ENCODE measurements at places on chromosomes 12 and 14.

- DNase-seq: no peak
Observed at GRCh38 chr12:21337959-21338744, 3.4 kb upstream of the SLCO1A2 start.

GRCh38 chr12:62738616-62739015 lies 196.3 kb downstream of the PPM1H start:
- no peak for DNase-seq

DNA sequence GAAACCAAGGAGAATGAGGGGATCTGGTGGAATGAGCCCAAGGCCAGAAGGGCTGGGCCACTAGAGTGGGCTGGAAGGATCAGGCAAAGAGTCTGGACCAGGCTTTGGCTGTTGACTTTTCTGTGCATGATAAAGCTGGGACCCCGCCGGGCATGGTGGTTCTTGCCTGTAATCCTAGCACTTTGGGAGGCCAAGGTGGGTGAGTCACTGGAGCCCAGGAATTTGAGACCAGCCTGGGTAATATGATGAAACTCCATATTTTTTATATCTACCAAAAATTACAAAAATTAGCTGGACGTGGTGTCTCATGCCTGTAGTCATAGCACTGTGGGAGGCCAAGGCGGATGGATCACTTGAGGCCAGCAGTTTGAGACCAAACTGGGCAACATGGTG lies 393 bp upstream of the KLHL33 start:
- no peak for DNase-seq

- DNase-seq: no peak
Observed at GRCh38 chr14:74595006-74595735, 16.9 kb downstream of the LTBP2 start.

DNA sequence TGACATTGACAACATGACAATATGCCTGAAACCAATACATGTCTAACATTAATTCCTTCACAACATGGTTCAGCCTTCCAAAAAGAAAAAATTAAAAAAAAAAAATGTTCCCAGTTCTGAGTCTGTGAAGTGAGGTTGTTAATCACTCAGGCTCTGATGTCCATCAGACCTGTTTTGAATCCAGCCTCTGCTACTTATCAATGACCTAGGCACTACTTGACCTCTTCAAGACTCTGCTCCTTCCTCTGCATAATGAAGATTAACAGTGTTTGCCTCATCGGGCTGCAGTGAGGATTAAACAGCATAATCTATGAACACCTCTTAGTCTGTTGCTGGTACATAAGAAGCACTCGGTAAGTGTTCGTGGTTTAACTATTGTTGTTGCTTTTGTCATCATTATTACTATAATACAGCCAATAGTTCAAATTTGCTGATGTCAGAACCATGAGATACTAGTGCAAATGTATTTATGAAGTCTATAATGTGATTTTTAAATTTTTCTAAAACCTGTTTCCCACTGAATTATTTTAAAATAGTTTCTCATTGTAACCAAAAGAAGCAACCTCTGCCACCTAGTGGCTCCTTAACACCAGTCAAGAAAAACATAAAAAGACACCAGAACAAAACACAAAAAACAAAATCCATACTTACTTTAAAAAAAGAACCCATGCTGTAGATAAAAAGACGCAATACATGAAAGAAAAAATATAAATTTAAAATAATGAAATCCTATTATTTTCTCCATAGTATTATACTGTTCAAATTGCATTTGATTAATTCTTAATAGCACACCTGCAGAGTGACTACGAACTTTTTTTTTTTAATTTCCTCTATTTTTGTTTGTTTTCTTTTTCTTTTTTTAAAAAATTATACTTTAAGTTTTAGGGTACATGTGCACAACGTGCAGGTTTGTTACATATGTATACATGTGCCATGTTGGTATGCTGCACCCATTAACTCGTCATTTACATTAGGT lies 20.3 kb upstream of the TMX1 start:
- no peak for DNase-seq

All from activated T-helper 1 cell treated with anti-CD3 and anti-CD28 coated beads, Interleukin-12 subunit alpha, Interleukin-12 subunit beta, Interleukin-2, Interleukin-4 antibody, amounts not matched to agents 30 ng/mL and 10 ng/mL and 1 ng/mL, durations not matched to agents 14 hours and 24 hours and 36 hours (primary cell).